Stimulated activated CD8-positive, alpha-beta memory T cell treated with anti-CD3 and anti-CD28 coated beads, Interleukin-2, amount 100 ng/mL, for 48 hours (primary cell): ENCODE measurements at places on chromosomes 1 and 21.

- no peak for DNase-seq
These were observed 5.8 kb downstream of the DCAF8 start for GRCh38 chr1:160256396-160257046.

GRCh38 chr1:247491328-247491727 lies 33.4 kb upstream of the OR2B11 start:
- no peak for DNase-seq

- DNase-seq, result no peak
These were observed 32.5 kb upstream of the FHAD1 start for GRCh38 chr1:15214527-15214926.

GRCh38 chr1:118927427-118928187 lies 60.5 kb downstream of the TBX15 start:
- DNase-seq, result no peak

GRCh38 chr1:96416701-96417444 lies 304.7 kb upstream of the PTBP2 start:
- no peak for DNase-seq

- DNase-seq, result no peak
These were observed 64.1 kb downstream of the ACTL8 start for GRCh38 chr1:17819129-17819802.

- no peak for DNase-seq
These were observed 10.7 kb upstream of the SLAMF8 start for GRCh38 chr1:159815926-159816325.

DNA sequence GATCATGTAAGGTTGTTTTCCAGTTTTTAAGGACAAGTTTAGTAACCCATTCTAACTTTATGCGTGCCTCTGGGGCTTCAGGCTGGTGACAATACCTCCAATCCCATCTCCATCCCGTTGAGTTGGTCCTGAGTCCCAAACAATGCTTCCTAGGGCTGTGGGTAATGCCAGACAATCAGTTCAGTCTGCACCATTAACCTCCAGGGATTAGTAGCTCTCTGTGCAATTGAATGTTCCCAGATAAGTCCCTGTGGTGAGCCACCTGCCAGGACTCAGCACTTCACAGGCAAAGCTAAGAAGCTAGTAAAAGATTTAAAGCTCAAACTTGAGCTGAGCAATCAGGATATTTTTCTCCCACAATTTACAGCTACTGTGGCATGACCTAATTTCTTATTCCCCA lies 462.2 kb upstream of the PTBP2 start:
- no peak for DNase-seq

DNA sequence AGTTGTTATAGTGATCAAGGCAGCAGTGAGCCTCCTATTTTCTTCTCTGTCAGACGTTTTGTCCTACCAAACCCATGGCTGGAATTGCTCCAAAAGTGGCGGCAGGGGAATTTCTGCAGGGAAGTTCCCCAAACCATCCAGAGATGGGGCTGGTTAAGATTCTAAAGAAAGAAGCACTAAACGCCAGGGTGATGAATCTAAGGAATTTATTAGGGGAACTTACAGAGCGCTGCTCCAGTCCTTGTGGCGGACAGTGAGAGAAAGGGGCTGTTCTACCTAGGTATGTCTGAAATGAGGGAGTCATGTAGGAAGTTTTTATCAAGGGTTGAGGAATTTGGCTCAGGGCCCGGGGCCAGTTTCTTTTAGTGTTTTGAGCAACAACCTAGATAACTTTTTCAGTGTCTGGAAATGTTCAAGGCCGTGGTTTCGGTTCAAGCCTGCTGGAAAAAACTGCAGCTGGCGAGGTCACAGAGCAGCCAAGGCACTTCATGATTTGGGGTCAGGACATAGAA lies 222.4 kb upstream of the B3GALT2 start:
- no peak for DNase-seq
